ENCODE measurements at places on chromosomes 2 and 18.

- no peak for DNase-seq
Observed at GRCh38 chr2:45836316-45836715, 184.8 kb downstream of the PRKCE start.

DNA sequence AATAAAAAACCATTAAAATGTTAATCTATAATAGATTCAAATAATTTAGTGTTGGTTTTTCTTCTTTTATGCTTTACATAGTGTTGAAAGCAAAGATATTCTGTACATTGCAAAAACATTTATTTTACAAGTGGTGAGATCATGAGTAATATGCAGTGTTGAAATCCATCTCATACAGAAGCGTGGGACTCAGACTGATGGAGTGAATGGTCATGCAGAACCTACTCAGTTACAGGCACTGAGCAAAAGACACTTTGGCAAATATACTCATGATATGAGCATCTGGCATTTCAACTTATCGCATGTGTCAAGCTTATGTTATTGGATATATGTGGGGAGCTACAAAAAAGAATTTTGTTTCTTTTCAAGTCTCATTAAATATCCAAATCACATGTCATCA lies 620.2 kb upstream of the NETO1 start:
- DNase-seq = no peak

GRCh38 chr2:46164529-46165301 lies 132.5 kb upstream of the EPAS1 start:
- DNase-seq = peak; percentile 99

- DNase-seq = no peak
Observed at GRCh38 chr2:129274918-129275317, 704.5 kb upstream of the RAB6C start.

DNA sequence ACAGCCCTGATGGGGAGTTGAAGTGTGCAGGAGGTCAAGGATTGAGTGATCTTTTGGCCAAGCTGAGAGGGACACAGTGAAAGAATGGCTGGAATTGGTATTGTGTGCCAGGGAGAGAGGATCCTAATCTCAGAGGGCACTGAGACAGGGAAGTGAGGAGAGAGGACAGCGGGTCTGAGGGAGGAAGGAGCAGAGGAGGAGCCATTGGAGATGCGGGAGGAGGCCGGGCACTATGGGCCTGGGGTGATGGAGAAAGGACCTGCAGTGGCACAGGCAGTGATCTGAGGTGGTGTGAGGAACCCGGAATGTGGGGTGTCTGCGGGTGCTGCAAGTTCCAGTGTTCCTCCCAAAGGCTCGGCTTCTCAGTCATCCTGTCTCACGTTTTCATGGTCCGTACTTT lies 26.8 kb downstream of the RNF144A start:
- no peak for DNase-seq

GRCh38 chr2:127621981-127622431 lies 23.9 kb upstream of the GPR17 start:
- no peak for DNase-seq

All from PC-9 (cell line).